Cardiac septum (tissue), 1 donor: ENCODE measurements at places on chromosomes 11 and 22. TPM values are rescaled to one million over a fixed set of nuclear protein-coding genes. Genes with fewer than 3 reads are reported as not detected.

CDKN1C gene
- 11.5 TPM for total RNA-seq

PGR gene
- total RNA-seq, result 12.0 TPM

RANGAP1 gene
- 32.8 TPM for total RNA-seq

FEN1 gene
- total RNA-seq, result 5.8 TPM

MYOD1 gene
- not detected for total RNA-seq

KCNE3 gene
- 2.1 TPM for total RNA-seq

- DNase-seq, result no peak
Measured at GRCh38 chr11:129888451-129888850, 6.9 kb downstream of the NFRKB start.

DNA sequence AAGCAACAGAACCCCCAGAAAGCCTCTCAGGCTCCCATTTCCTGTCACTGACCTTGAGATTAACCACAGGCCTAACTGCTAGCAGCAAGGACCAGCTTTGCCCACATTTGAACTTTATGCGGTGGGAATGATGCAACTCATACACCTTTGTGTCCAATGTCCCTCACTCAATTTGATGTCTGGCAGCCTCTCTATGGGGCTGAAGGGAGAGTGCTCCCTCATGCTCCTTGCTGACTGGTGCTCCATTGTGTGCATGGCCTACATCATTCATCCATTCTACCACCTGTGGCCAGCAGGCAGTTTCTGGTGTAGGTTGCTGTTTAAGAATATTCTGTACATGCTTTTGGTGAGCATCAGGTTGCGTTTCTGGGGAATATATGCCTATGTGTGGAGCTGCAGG, 31.9 kb downstream of the KCNQ1OT1 start:
- no peak for DNase-seq

GRCh38 chr11:61298663-61299244, 3.6 kb upstream of the VWCE start:
- no peak for DNase-seq

DNA sequence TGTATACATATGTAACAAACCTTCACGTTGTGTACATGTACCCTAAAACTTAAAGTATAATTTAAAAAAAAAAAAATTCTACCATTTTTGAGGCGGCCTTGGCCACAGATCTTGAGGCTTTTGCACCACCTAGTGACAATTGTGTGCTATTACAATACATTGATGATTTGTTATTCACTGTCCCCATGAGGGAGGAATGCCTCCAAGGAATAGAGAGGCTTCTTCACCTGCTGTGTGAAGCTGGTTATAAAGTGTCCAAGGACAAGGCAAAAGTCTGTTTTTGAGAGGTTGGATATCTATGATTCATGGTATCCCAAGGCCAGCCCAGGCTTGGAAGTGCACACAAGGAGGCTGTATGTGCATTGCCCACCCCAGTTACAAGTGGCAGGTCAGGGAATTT, 30.7 kb downstream of the SLC22A25 start:
- no peak for DNase-seq

- DNase-seq, result no peak
Measured at GRCh38 chr11:117855912-117856651, 20.4 kb downstream of the FXYD6 start.

DNA sequence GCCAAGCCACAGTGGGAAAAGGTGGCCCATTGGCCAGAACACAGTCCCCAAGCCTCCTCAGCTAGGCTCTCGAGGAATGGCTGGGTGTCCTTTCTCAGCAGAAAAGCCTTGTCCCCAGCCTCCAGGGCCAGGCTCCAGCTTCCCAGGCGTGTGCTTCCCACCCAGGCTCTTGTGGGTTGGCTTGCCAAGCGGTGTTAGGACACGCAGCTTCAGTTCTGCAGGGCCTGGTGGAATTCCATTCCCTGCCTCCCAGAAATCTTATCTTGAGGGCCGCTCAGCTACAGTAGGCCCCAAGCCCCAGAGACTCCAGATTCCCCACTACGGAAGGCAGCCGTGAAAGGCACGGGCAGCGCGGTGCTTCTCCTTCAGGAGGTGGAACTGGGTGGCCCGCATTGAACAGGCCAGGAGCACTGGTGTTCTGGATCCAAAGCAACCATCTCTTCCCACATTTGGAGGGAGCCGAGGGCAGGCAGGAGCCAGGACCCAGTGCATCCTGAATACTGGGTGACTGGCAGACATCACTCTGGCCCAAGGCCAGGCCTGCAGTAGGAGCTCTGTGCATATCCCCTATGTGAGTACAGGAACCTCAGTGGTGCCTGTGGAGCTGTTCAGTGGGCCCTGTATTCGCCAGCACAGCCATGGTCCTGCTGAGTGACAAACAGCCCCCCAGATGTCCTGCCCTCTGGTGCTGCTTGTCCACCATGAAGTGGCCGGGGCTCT, 16.7 kb upstream of the KCNQ1OT1 start:
- DNase-seq, result no peak

GRCh38 chr11:2942872-2943710, 13.9 kb upstream of the PHLDA2 start:
- DNase-seq, result no peak

DNA sequence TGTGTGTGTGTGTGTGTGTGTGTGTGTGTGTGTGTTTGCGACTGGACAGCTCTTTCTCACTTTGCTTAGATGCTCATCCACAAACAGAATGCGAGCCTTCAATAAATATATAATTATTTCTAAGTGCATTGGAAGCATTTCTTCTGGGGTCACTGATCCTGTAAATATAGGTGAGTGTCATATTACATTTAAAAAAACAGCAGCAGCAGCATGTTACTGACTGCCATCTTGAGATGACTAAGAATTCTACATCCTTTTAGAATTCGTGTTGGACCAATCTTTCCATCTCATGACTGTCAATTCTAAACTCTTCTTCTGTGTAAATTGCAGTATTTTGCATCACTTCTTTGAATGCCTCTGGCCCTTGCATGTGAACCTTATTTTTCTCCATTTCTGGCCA, 238.0 kb upstream of the DDI1 start:
- no peak for DNase-seq

DNA sequence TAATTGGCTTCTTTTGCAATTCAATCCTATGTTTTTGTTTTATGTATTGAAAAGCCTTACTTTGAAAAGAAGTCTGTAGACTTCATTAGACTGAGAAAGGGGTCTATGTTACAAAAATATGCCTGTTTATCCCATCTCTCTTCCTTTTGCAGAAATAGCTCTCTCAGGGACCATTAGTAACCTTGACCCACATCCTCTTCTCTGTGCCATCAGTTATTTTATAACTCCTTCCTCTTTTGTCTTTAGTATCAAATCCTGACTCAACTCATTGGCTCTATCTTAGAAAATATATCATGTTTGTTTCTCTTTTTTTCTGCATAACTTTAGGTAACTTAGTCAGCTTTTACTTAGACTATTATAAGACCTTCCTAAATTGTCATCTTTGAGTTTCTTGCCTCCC, 20.3 kb downstream of the ZC3H12C start:
- no peak for DNase-seq

GRCh38 chr11:33461369-33462125, 204.4 kb downstream of the HIPK3 start:
- no peak for DNase-seq

- no peak for DNase-seq
Measured at GRCh38 chr11:45922425-45923082, at the start of gene LARGE2. Gene LARGE2, plus strand, starts transcription at chr11:45922656. Its CDS starts 227 bp downstream, at chr11:45922883.

- no peak for DNase-seq
Measured at GRCh38 chr11:102878595-102878994, 3.8 kb upstream of the MMP12 start.

DNA sequence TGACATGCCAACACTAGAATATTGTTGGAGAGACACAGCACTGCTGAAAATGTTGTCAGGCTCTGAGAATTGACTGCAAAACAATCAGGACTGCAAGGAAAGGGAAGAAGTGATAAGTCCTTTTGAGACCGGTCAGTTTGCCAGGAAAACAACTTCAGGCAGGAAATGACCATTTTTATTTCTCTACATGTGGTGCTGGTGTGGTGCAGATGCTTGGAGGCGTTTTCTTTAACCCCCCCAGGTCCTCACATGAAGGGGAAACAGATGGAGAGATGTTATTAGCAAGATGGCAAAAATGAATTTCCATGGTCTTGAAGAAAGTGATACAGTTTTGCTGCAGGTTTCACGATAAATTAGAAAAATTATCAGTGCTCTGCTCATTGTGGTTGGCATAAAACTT, 5.7 kb downstream of the AP2A2 start:
- DNase-seq, result no peak

DNA sequence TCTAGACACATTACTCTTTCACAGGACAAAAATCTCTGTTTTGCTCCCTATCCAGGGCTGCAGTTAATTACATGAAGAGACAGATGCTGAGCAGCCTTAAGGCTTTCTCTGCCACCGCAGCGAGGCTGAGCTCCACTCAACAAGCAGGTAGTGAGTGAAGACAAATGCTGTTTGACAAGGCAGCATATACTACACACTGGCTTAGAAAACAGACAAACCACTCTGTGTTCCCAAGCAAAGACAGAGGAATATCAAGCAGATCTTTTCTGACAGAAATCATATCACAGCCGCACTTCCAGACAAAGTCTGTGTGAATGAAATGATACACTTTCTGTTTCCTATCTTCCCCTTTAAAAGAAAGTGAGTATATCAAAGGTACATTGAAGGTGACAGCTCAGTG, 368.1 kb downstream of the DCDC1 start:
- DNase-seq, result no peak

GRCh38 chr22:45671783-45672563, at the start of gene ATXN10:
Gene ATXN10, plus strand, starts transcription at chr22:45671834. Its CDS starts 230 bp downstream, at chr22:45672064.
- peak; percentile 86 for DNase-seq
